NK-92 treated with Interleukin-12 subunit alpha and Interleukin-12 subunit beta, amount 100 ng/mL, for 24 hours (cell line): ENCODE measurements at places on chromosomes 2 and 18.

- no peak for DNase-seq
These were observed 53.9 kb downstream of the TMEM18 start for GRCh38 chr2:623130-623922.

- no peak for DNase-seq
These were observed 29.0 kb upstream of the RAB31 start for GRCh38 chr18:9679125-9679524.

GRCh38 chr18:65439188-65439587 lies 311.6 kb upstream of the CDH7 start:
- no peak for DNase-seq

DNA sequence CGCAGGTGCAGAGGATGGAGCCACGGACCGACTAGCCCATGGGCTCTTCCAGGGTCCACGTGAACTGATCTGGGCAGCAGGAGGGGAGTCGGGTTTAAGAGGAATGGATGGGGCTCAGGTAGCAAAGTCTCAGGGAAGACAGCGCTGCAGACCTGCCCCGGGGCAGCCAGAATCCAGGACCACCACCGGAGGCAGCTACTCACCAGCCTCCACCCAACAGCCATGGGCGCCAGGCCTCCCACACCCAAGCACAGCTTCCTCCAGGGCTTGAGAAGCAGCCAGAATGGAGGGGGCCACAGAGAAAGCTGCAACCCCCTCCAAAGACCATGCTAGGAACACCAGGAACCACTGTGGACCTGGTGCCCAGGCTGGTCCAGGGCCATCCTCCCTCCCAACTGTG lies 164.3 kb downstream of the TWIST2 start:
- DNase-seq = no peak

DNA sequence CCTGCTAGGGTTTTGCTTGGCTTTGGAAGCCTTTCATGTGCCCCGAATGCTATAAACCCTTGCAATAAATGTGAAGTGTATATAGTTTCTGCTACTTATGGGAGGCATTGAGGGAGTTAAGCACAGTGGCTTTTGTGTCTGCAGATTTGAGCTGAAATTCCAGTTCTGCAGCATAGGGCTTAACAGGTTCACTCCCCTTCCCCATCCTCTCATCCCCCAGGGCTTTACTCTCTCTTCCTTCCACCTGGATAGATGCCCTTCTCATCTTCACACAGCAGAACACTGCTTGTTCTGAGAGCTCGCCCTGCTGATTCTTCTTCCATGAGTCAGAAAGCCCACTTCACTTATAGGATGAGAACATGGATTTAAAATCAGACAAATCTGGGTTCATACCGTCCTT lies 37.2 kb downstream of the SOX11 start:
- no peak for DNase-seq

DNA sequence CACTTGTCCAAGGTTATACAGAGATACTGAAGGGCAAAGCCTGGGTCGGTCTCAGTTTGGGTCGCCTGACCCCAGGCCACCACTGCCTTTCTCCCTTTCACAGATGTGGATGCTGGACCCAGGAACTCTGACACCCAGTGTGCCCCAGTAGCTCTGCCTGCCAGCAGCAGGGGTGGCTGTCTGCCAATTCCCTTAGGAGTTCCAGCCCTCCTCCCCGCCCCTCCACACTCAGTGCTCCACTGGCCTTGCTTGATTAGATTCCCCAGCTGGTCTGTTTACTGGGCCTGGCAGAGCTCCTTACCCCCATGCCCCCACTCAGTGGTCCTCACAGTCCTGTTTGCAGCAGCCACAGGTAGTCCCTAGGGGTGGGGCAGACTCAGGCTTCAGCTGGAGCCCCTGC lies 75.5 kb downstream of the NPAS2 start:
- DNase-seq = no peak

GRCh38 chr2:202432776-202433175 lies 56.6 kb downstream of the BMPR2 start:
- no peak for DNase-seq

- no peak for DNase-seq
These were observed 42.6 kb upstream of the CDCA7 start for GRCh38 chr2:173311844-173312606.
